Mesothelial cell of epicardium (in vitro differentiated cells): ENCODE measurements at places on chromosomes 2 and 18.

GRCh38 chr2:120453635-120453998 is 107.7 kb downstream of the INHBB start:
- no peak overlapping the region for H3K27ac ChIP-seq
- H3K4me1 ChIP-seq = no peaks in the 10 kb centered on the region
- H3K27me3 ChIP-seq = peaks cover 2% of the 10 kb centered on the region

GRCh38 chr18:37524139-37524497 is 41.5 kb downstream of the CELF4 start:
- no peak overlapping the region for H3K27ac ChIP-seq
- H3K4me1 ChIP-seq = peaks cover 35% of the 10 kb centered on the region
- H3K4me3 ChIP-seq = peak overlapping the region; percentile 59
- H3K27me3 ChIP-seq = peaks cover 76% of the 10 kb centered on the region
- H3K36me3 ChIP-seq = no peaks in the 10 kb centered on the region

GRCh38 chr2:70854411-70854810 is 18.8 kb upstream of the CD207 start:
- H3K27ac ChIP-seq = no peak overlapping the region
- no peak for DNase-seq
- H3K27me3 ChIP-seq = peaks cover 83% of the 10 kb centered on the region
- H3K4me3 ChIP-seq = no peak overlapping the region
- H3K36me3 ChIP-seq = no peaks in the 10 kb centered on the region

DNA sequence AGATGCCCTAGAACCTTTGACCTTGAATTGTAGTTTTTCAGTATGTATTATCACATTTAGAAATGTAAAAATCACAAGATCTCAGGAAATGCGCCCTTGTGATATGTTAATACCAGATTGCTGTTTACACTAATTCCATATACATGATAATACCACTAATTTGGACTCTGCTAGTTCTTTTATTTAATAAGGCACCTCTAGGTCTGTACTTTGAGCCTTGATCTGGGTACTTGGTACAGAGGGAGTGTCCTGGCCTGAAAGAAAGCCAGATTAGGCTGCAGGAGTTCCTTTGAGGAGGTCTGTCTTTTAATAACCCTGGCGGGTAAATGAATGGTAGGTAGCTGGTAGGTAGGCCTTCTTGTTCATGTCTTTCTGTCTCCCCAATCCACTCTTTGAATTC is 26.3 kb downstream of the PLEKHA3 start:
- no peak overlapping the region for H3K27ac ChIP-seq
- H3K27me3 ChIP-seq = no peaks in the 10 kb centered on the region
- no peak overlapping the region for H3K4me3 ChIP-seq
- peaks cover 19% of the 10 kb centered on the region for H3K36me3 ChIP-seq
- DNase-seq = no peak
- H3K4me1 ChIP-seq = no peaks in the 10 kb centered on the region

GRCh38 chr2:195561116-195561921 is 95.7 kb upstream of the SLC39A10 start:
- DNase-seq = no peak
- H3K27me3 ChIP-seq = no peaks in the 10 kb centered on the region
- no peak overlapping the region for H3K4me3 ChIP-seq
- H3K27ac ChIP-seq = peak overlapping the region; percentile 21
- peaks cover 20% of the 10 kb centered on the region for H3K4me1 ChIP-seq
- no peaks in the 10 kb centered on the region for H3K36me3 ChIP-seq

GRCh38 chr2:102258025-102258385 is 53.4 kb upstream of the IL1RL1 start:
- no peak overlapping the region for H3K27ac ChIP-seq
- H3K36me3 ChIP-seq = no peaks in the 10 kb centered on the region
- H3K4me1 ChIP-seq = peaks cover 2% of the 10 kb centered on the region
- DNase-seq = no peak
- H3K4me3 ChIP-seq = no peak overlapping the region

GRCh38 chr18:75003039-75003438 is 205.9 kb downstream of the PTGR3 start:
- peaks cover 3% of the 10 kb centered on the region for H3K36me3 ChIP-seq
- no peak overlapping the region for H3K4me3 ChIP-seq
- H3K27me3 ChIP-seq = no peaks in the 10 kb centered on the region
- no peaks in the 10 kb centered on the region for H3K4me1 ChIP-seq

GRCh38 chr2:159525012-159525411 is 91.3 kb downstream of the BAZ2B start:
- no peaks in the 10 kb centered on the region for H3K27me3 ChIP-seq
- H3K4me1 ChIP-seq = peaks cover 2% of the 10 kb centered on the region
- H3K36me3 ChIP-seq = peaks cover 19% of the 10 kb centered on the region
- no peak overlapping the region for H3K4me3 ChIP-seq

DNA sequence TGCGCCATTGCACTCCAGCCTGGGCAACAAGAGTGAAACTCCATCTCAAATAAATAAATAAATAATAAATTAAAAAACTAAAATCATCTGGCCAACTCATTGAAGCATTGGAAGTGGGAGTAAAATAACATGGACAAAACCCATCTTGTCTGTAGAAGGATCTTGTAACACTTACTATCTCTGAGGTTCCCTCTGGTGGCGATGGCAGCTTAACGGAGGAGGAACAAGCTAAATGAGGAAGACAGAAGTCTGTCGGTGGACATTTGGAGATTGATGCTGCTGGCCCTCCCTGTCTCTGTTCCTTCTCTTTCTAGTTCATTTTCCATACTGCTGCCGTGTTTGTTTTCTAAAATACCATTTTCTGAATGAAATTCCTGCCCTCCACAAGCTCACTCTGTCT is 43.4 kb downstream of the ZCCHC2 start:
- no peak overlapping the region for H3K4me3 ChIP-seq
- H3K4me1 ChIP-seq = no peaks in the 10 kb centered on the region
- DNase-seq = no peak
- no peak overlapping the region for H3K27ac ChIP-seq
- H3K36me3 ChIP-seq = peaks cover 57% of the 10 kb centered on the region

- H3K27ac ChIP-seq = peak overlapping the region; percentile 86
- no peaks in the 10 kb centered on the region for H3K36me3 ChIP-seq
- no peaks in the 10 kb centered on the region for H3K27me3 ChIP-seq
- H3K4me3 ChIP-seq = no peak overlapping the region
Observed at GRCh38 chr2:203586206-203586605, 51.1 kb upstream of the RAPH1 start.

GRCh38 chr18:9273221-9273620 is 61.4 kb upstream of the TWSG1 start:
- no peak overlapping the region for H3K27ac ChIP-seq
- peaks cover 2% of the 10 kb centered on the region for H3K4me1 ChIP-seq

- no peaks in the 10 kb centered on the region for H3K27me3 ChIP-seq
- peaks cover 19% of the 10 kb centered on the region for H3K4me1 ChIP-seq
- no peak for DNase-seq
- H3K36me3 ChIP-seq = no peaks in the 10 kb centered on the region
- peak overlapping the region; percentile 98 for H3K27ac ChIP-seq
Observed at GRCh38 chr2:28749526-28749925, 2.1 kb upstream of the PPP1CB start.

DNA sequence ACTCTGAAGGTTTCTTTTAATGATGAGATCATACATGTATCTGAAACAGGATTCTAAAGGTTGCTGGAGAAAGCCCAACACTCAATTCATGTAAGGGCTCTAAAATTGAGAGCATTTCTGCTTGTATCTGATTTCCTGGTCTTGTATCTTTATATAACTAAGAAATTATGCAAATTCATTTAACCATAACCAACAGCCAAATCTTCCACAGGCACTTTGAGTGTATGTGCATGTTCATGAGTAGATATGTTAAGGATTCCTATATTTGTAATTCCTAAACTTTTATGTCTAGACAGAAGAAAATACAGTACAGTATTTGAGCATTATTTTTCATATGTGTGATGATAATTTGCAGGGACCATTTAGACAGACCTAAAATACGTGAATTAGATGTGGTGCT is 20.4 kb upstream of the PELI1 start:
- no peaks in the 10 kb centered on the region for H3K36me3 ChIP-seq
- no peaks in the 10 kb centered on the region for H3K27me3 ChIP-seq
- no peak overlapping the region for H3K27ac ChIP-seq
- H3K4me3 ChIP-seq = no peak overlapping the region

DNA sequence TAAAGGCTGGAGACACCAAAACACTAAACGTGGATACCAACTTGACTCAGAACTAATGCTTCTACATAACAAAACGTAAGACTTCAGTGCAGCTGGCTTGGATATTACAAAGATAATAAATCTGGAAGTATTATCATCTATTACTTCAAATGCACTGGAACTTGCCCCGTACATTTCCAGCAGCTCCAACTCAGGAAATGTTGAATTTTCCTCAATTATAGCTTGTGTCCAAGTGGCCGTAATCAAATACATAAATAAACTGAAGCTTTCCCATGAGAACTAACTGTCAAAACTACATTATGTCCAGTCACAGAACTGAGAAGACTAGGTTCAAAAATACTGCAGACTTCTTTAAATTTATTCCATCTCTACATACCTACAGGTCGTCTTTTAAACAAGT is 6.2 kb downstream of the PDE1A start:
- no peaks in the 10 kb centered on the region for H3K36me3 ChIP-seq
- H3K27ac ChIP-seq = no peak overlapping the region
- no peaks in the 10 kb centered on the region for H3K27me3 ChIP-seq
- H3K4me1 ChIP-seq = peaks cover 12% of the 10 kb centered on the region
- no peak overlapping the region for H3K4me3 ChIP-seq

GRCh38 chr2:85174943-85175342 is 41.8 kb downstream of the TCF7L1 start:
- H3K27me3 ChIP-seq = no peaks in the 10 kb centered on the region
- peaks cover 3% of the 10 kb centered on the region for H3K36me3 ChIP-seq
- H3K27ac ChIP-seq = peak overlapping the region; percentile 39
- H3K4me1 ChIP-seq = peaks cover 35% of the 10 kb centered on the region

DNA sequence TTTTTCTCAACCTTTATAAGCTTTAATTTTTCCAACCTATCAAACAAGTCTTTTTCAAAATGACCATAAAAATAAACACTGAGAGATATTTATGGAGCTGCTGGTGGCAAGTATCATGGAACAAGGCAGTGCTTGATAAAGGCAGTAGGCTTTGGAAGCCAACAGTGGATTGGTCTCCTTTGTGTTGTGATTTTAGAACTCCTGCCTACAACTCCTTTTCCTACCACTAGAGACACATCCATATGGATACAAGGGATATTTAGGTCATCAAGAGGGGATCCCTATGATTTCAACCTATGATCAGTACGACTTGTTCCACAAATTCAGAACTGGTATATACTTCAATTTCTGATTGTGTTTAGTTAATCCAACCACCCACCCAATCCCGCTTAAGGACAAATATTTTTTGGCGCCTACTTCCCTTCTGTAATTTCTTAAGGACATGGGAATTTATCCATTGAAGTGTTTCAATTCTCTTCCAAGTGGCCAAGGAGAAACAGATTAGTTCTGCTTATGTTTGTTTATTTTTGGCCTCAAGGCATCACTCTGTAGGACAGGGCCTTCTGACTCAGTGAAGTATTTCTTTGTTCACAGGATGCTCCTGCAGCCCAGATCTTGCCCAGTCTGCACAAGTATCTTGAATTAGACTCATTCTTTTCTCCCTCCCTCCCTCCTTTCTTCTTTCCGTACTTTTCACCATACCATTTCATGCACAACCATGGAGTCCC is 2119.6 kb upstream of the PIK3C3 start:
- H3K4me1 ChIP-seq = peaks cover 4% of the 10 kb centered on the region
- H3K27me3 ChIP-seq = peaks cover 3% of the 10 kb centered on the region
- no peak for DNase-seq
- H3K27ac ChIP-seq = no peak overlapping the region
- H3K36me3 ChIP-seq = no peaks in the 10 kb centered on the region

- H3K27ac ChIP-seq = no peak overlapping the region
- H3K4me3 ChIP-seq = no peak overlapping the region
- H3K36me3 ChIP-seq = no peaks in the 10 kb centered on the region
- peaks cover 19% of the 10 kb centered on the region for H3K4me1 ChIP-seq
- no peak for DNase-seq
- peaks cover 80% of the 10 kb centered on the region for H3K27me3 ChIP-seq
Observed at GRCh38 chr2:44777537-44777936, 164.0 kb upstream of the SIX3 start.

DNA sequence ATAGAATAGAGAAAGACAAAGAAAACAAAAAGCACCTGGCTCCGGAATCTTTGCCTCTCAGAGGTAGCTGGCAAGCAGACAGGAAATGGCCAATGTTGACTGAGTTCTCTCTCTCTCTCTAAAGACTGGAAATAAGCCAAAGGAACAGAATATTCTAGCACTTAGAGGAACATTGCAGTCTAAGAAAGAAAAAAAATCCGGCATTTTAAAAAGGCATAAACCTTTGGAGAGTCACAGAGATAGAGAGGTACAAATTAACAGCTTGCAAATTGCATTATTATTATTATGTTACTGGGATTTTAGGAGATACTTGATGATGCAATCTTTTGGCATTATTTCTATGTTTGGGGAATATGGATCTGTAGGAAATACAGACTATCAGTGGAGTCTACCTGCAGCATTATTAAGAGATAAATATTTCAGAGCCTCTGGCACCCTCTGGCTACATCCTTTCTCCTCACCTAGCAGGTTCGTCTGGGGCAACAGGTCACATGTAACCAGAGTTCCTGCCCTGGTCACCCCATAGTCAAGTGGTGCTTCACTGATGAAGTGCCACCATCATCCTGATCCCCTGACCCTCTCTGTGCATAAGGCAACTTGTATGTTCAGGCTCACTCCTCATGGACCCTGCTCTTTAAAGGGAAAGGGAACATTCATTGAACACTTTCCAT is 318.9 kb upstream of the ACVR2A start:
- no peak overlapping the region for H3K4me3 ChIP-seq
- no peak overlapping the region for H3K27ac ChIP-seq
- H3K36me3 ChIP-seq = no peaks in the 10 kb centered on the region
- no peak for DNase-seq

DNA sequence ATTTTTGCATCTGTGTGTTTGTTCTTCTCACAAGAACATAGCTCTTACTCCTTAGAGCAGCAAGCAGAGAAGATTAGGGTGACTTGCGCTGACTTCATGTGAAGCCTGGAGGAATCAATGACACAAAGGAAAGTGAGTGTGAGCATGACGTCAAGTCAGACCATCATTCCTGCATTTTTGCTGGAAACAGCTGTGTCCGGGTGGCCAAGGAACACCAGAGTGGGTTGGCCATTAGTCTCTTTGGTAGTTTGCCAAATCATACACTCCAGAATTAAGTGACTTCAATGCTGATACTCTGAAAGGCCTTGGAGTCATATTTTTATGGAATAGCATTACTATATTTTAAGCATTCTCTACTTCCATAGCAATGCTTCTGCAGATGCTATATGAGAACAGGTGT is 597.2 kb downstream of the DCDC2C start:
- H3K27ac ChIP-seq = no peak overlapping the region
- no peaks in the 10 kb centered on the region for H3K36me3 ChIP-seq
- H3K27me3 ChIP-seq = no peaks in the 10 kb centered on the region
- no peak for DNase-seq
- H3K4me3 ChIP-seq = no peak overlapping the region
- H3K4me1 ChIP-seq = no peaks in the 10 kb centered on the region

- no peaks in the 10 kb centered on the region for H3K36me3 ChIP-seq
- no peak for DNase-seq
- H3K27ac ChIP-seq = no peak overlapping the region
- H3K4me1 ChIP-seq = peaks cover 12% of the 10 kb centered on the region
- no peak overlapping the region for H3K4me3 ChIP-seq
- H3K27me3 ChIP-seq = no peaks in the 10 kb centered on the region
Observed at GRCh38 chr2:224198436-224198835, 159.3 kb upstream of the SERPINE2 start.
